ENCODE measurements at places on chromosomes 5 and 9. TPM values are rescaled to one million over a fixed set of nuclear protein-coding genes. Genes with fewer than 3 reads are reported as not detected.

- no peaks in the 10 kb centered on the region for H3K4me1 ChIP-seq
- no peak for DNase-seq
- peaks cover 14% of the 10 kb centered on the region for H3K36me3 ChIP-seq
- no peak overlapping the region for H3K4me3 ChIP-seq
- no peaks in the 10 kb centered on the region for H3K27me3 ChIP-seq
Observed at GRCh38 chr9:34655394-34655793, 3.4 kb downstream of the IL11RA start.

DNA sequence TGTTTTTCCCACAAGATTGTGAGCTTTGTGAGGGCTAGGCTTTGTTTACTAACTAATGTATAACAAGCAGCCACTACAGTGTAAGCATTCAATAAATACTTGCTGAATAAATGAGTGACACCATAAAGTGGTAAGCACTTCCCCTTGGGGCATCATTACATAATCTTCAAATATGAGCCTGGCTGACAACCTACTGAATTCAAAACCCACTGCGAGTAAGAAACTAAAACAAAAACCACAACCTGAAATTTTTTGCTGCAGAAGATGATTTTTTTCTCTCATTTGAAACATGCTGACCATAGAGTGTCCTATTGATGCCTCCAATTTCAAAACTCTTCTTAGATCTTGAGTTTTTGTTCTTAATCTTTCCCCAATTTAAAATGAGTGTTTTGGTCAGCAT is 331.3 kb upstream of the CCNG1 start:
- H3K4me3 ChIP-seq = no peak overlapping the region
- H3K27ac ChIP-seq = no peak overlapping the region
- no peak for DNase-seq
- H3K27me3 ChIP-seq = no peaks in the 10 kb centered on the region

Gene S1PR3
- total RNA-seq = 25.8 TPM

GRCh38 chr9:112774006-112774996 is 23.7 kb downstream of the SNX30 start:
- no peak for DNase-seq
- H3K27ac ChIP-seq = no peak overlapping the region
- H3K36me3 ChIP-seq = no peaks in the 10 kb centered on the region
- no peaks in the 10 kb centered on the region for H3K4me1 ChIP-seq

GRCh38 chr9:99811598-99812383 is 9.9 kb upstream of the NR4A3 start:
- H3K4me3 ChIP-seq = no peak overlapping the region
- no peak overlapping the region for H3K27ac ChIP-seq
- no peak for DNase-seq
- no peaks in the 10 kb centered on the region for H3K27me3 ChIP-seq
- H3K4me1 ChIP-seq = no peaks in the 10 kb centered on the region

GRCh38 chr5:3194684-3195083 is 400.9 kb upstream of the IRX1 start:
- H3K4me1 ChIP-seq = no peaks in the 10 kb centered on the region
- no peak overlapping the region for H3K4me3 ChIP-seq
- H3K27me3 ChIP-seq = no peaks in the 10 kb centered on the region
- no peak for DNase-seq
- H3K36me3 ChIP-seq = no peaks in the 10 kb centered on the region

GRCh38 chr9:117073539-117074341 is 341.1 kb downstream of the ASTN2 start:
- no peak overlapping the region for H3K27ac ChIP-seq
- H3K27me3 ChIP-seq = no peaks in the 10 kb centered on the region
- DNase-seq = no peak
- no peaks in the 10 kb centered on the region for H3K4me1 ChIP-seq
- no peaks in the 10 kb centered on the region for H3K36me3 ChIP-seq
- H3K4me3 ChIP-seq = no peak overlapping the region

Gene SLC46A2
- total RNA-seq = not detected

Gene TRMT10B
- total RNA-seq = 10.2 TPM

DNA sequence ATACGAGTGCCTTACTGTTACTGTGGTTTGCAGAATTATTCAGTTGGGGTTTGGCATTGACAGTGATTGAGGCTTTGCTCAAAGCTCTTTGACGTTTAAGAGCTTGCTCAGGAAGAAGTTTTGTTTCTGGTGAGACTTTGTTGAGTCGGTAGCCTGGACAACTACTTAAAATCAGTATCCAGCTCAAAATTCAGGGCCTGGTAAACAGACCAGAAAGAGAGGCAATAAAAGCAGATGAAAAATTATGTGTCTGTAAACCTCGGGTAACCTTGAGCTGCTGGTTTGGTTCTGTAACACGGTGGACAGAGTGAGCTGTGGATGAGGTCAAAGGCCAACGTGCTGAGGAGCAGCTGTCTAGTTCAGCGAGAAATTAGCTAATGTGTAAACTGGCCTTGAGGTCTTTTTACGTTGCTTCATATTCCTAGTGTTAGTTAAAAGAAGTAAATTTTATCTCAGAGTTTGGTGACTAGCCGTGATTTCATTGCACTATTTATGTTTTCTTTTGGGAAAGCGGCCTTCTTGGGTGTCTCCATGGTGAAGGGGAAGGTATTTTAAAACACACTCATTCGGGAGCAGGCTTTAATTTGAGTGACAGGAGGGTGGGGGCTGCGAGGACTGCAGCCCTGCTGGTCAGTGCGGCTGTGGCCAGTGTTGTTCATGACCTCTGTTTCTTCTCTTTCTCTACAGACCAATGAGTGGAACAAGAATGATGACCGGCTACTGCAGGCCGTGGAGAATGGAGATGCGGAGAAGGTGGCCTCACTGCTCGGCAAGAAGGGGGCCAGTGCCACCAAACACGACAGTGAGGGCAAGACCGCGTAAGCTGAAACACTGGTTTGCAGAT is 82.0 kb upstream of the TTC23L start:
- no peak for DNase-seq

Gene CMBL
- total RNA-seq = 6.3 TPM

DNA sequence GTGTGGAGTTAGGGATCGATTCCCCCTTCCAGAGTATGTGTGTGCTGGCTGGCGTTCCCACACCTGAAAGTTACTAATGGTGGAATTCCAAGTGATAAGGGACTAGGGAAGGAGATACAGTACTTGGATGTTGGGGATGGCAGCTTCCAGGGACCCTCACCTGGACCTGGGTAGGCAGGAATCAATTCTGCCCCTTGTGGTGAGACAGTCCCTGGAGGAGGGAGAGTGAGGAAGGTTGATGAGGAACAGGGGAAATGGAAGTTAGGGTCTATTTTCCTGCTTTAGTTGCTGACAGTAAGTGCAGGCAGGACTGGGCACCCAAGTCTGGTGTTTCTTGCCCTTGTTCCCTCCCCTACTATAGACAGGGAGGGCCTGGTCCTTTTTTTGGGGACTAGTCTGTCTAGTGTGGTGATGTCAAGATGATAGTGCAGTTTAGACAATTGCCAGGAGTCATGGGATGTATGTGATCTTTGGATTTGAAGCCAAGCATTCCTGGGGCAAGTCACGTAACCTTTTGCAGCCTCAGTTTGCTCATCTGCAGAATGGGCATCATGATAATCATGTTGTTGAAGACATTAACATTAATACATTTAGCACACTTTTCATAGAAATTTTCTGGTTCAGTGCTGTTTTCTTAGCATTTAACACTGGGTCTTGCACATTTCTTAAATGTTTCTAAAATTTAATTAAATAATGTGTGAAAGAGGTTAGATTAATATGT is 51.7 kb downstream of the DAB2IP start:
- H3K4me3 ChIP-seq = no peak overlapping the region
- no peaks in the 10 kb centered on the region for H3K27me3 ChIP-seq
- H3K27ac ChIP-seq = no peak overlapping the region
- H3K36me3 ChIP-seq = no peaks in the 10 kb centered on the region
- DNase-seq = no peak

Gene PTGDS
- total RNA-seq = 7,669 TPM

Data from tibial nerve (tissue), 4 donors.